ENCODE measurements at places on chromosomes 12 and 14. TPM values are rescaled to one million over a fixed set of nuclear protein-coding genes. Genes with fewer than 3 reads are reported as not detected.

DNA sequence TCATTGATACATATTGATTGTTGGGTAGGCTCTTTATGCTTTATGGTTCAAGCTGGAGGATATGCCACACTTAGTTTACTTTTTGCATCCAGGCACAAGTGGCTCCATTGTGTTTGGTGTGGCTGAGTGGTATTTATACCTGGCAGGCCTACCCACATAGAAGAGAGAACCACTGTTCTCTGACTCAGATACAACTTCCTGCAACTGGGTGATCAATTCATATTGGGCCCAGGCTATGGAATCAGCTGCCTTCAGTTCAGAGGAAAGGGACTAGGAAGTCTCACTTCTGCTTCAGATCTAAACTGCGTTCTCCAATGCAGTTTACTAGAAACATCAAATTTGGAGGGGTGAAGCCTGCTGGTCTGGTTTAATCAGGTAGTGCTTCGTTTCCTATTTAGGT is 49.8 kb upstream of the LRRK2 start:
- no peak for DNase-seq

SERPINA10 gene
- not detected for total RNA-seq

DNA sequence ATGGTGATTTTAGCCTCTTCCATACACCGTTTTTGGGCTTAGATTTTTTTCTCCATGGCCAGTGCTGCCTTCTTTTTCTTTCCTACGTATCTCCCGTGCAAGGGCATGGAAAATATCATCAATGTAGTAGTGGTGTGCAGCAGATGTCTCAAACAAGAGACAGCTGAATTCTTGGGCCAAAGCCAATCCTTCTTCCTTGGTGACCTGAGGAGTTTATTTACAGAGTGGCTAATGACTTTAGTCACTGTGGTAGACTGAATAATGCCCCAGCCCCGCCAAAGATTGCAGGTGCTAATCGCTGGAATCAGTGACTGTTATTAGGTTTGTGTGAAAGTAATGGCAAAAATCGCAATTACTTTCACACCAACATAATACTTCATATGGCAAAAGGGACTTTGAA is 235.5 kb upstream of the NOS1 start:
- DNase-seq: no peak

DNA sequence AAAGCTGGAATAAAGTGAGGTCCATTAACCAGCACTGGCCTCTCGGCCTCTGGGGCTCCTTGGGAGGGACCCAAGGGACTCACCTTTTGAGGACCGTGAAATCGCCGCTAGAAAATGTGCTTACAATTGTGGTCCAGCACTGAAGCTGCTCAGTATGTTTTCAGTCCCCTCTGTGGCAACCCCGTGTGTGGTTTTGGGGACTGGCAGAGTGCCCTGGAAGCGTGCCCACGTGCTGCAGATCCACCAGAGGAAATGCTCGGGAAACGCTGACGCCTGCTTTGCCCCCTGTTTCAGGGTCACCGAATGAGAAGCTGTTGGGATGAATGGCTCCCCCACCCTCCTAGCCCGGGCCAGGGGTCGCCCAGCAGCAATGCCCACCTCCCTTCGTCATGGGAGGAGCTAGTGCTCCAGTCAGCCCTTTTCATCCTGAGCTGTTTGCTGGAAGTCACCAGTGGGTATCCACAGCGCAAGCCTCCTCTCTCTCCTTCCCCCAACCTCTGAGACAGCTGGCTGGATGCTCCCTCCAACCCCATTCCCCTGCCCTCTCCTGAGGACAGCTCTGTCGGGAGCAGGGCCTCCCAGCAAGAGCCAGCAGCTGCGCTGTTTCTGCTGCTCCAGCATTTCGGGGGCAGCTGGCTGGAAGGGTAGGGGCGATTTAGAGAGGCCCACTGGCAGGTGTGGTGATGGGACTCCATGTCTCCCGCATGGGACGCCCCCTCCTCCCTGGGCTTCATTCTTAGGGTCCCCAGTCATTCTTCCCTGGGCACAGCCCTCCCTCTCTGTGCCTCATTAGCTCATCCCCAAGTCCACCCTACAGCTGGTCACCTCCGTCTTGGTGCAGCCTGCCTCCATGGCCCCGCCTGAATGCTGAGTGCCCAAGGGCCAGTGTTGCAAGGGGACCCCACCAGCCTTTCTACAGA is 33.2 kb upstream of the PPP1R13B start:
- no peak for DNase-seq

DNA sequence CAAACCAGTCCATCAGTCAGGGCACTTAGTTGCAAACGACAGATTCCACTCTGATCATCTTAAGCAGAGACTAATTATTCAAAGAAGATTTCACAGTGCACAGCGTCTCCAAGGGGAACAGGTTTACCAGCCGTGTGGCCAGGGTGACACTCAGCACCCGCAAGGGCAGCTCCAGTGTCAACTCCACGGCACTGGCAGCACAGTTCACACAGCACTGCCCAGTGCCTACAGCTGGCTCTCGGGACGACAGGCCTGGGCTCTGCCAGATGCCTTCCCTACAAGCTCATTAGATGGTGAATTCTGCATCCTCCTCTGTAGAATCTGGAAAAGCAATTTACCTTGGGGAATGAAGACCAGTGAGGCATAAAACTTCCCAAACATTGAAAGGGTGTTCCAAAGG is 4.9 kb downstream of the OR10P1 start:
- DNase-seq: no peak

- no peak for DNase-seq
Observed at GRCh38 chr14:84202486-84202885, 1327.5 kb upstream of the FLRT2 start.

DNA sequence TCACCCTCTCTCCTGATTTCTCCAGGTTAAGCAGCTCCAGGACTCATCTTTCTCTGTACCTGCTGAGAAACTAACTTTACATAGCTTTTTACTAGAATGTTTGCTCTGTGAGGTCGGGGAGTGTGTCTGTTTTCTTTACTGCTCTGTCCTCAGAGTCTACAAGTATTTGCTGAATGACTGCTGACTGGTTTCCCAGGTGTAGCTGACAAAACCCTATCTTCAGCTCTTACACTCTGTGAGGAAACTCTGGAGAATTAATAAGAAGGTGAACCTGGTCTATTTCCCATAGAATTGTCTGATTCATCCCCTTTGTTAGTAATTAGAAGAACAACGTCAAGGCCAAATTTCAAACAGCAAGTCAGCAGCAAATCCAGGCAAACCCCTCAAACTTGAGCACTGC is 226.8 kb downstream of the ZFP36L1 start:
- DNase-seq: no peak

GRCh38 chr12:4356041-4356327 is 23.5 kb downstream of the FGF23 start:
- DNase-seq: no peak

DNA sequence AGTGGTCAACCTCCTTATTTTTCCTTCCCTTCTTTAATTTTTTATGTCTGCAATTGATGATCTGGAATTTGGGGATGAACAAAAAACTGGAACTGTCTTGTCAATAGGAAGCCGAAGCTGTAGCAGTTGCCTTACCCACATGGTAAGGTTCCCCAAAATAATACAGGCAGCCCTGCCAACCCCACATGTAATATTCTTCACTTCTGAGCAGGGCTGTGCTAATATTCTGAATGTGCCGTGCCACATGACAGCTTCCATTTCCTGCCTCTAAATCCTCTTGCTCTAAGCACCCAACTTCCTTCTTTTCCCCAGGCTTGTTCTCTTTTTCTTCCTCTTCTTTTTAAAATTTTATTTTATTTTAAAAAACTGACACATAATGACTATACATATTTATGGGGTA is 39.6 kb downstream of the GPATCH2L start:
- DNase-seq: no peak

RIPK3 gene
- 11.1 TPM for total RNA-seq

DNA sequence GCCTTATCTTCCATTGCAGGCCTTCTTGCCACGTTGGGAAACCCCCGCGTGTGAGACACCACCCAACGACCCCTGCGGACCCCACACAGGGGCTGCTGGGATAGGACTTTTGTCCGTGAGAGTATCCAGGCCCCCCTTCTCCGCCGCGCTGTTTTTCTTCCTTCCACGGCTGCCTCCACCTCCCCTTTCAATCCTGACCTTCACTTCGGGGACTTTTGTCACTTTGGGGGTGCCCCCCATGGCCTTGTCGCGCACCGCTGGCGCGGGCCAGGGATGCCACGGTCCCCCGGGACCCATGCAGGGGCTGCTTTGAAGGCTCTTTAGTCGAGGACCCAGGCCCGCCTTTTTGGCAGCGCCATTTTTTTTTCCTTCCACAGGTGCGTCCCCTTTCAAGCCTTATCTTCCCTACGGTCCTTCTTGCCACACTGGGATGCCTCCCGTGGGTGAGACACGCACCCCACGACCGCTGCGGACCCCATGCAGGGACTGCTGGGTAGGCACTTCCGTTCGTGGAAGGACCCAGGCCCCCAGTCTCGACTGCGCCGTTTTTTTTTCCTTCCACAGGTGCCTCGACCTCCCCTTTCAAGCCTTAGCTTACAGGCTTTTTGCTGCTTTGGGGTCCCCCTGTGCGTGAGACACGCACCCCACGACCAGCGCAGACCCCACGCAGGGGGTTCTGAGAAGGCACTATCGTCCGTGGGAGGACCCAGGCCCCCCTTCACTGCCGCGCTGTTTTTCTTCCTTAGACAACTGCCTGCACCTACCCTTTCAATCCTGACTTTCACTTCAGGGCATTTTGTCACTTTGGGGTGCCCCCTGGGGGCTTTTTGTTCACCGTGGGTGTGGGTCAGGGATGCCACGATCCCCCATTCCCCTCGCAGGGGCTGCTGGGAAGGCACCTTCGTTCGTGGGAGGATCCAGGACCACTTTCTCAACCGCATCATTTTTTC is 267.4 kb downstream of the ALG10 start:
- DNase-seq: peak; percentile 26

PTHLH gene
- not detected for total RNA-seq

GPRC5D gene
- total RNA-seq: not detected

GRCh38 chr14:21063479-21063878 is 5.9 kb downstream of the RNASE8 start:
- no peak for DNase-seq

DNA sequence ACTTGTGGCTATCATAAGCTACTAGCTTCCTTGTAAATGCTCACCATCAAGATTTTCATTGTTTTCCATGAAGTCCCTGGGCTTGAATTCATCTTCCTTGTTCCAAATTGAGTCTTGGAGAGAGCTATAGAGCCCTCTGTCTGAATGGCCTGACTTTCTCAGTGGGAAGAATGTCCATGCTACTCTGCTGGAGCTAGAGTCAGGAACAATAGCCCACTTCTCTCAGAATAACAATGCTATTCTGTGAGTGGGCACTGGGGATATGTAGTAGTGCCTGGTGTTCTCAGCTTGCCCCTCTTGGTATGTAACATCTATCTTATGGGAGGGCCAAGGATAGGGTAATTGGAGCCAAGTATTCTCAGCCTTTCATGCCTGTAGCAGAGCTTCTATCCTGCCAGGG is 127.6 kb upstream of the TRHDE start:
- DNase-seq: no peak

GRCh38 chr14:94227029-94227428 is 52.9 kb downstream of the PPP4R4 start:
- DNase-seq: no peak

RASSF8 gene
- 0.46 TPM for total RNA-seq

- DNase-seq: no peak
Observed at GRCh38 chr14:100103250-100104005, 38.2 kb downstream of the EVL start.

GRCh38 chr12:1949771-1950470 is 31.5 kb upstream of the CACNA2D4 start:
- DNase-seq: no peak

MEG3 gene
- total RNA-seq: not detected

GRCh38 chr12:57416039-57416996 is 14.5 kb downstream of the R3HDM2 start:
- DNase-seq: no peak

DNA sequence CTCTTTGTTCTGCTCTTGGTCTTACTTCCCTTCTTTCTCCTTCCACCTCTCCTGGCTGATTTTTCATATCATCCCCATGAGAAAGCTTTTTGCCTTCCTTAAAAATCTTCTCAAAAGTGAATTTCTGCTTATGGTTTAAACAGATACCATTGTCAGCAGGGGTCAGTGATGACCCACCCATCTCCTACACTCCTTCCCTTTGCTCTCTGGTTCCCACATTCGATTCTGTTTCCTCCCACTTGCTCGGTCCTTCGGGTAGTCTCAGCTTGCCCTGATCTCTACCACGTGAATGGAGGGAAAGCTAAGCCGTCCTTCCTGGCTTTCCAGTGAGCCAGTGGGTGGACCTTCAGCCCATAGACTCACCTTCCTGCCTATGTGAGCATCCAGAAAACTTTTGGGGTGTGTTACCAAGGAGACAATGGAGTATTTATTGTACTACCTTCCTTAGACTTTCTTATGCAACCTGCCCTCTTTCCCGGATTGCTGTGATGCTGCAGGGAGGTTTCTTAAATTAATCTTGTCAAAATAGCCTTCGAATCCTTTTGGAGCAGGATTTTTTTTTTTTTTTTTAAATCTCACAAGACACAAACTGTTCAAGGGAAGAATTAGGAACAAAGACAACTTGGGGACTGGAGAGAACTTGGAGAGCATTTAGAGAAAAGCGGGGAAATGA is 306.3 kb downstream of the CACNA1C start:
- DNase-seq: no peak

ERBB3 gene
- total RNA-seq: 0.25 TPM

DNA sequence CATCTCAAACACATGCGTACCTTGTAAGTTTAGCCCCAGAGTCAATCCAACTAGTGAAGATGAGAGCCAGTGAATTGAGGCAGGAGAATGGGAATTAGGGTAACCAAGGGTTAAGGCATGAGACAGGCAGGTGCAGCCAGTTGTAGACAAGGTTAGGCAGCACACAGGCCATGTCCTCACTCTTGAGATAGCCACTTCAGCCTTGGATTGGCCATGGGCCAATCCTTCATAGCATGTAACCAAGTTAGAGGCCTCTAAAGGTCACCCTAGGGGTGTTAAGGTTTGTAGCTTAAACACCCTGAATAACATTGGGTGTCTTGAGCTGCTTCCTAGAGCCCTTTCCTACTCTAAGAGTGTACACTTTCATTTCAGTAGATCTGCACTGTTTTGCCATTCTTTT is 208.2 kb upstream of the RBM19 start:
- DNase-seq: no peak

DNA sequence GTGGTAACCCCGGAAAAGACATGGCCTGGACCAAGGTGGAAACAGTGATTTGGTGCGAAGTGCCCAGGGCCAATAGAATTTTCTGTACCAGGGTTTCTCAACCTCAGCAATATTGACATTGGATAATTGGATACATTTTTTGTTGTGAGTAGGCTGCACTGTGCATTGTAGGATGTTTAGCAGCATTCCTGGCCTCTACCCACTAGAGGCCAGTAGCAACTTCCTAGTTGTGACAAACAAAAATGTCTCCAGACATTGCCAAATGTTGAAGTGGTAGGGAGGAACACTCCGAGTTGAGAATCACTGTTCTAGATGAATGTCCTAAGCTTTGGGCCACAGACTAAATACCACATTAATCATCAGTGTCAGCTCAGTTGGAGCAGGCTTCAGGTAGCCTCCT is 6.2 kb upstream of the CGRRF1 start:
- DNase-seq: no peak

- no peak for DNase-seq
Observed at GRCh38 chr12:132484891-132485441, 5.0 kb upstream of the FBRSL1 start.

- DNase-seq: no peak
Observed at GRCh38 chr12:51480978-51481377, 56.3 kb downstream of the SLC4A8 start.

NID2 gene
- total RNA-seq: not detected

RTL1 gene
- total RNA-seq: not detected

Measured in activated naive CD4-positive, alpha-beta T cell treated with anti-CD3 and anti-CD28 coated beads, Interleukin-2, amount 50 U/mL, for 72 hours (primary cell).